ENCODE measurements at places on chromosomes 1 and 21.

- peak; percentile 60 for DNase-seq
Observed at GRCh38 chr1:208242941-208243526, 1.1 kb downstream of the PLXNA2 start.

DNA sequence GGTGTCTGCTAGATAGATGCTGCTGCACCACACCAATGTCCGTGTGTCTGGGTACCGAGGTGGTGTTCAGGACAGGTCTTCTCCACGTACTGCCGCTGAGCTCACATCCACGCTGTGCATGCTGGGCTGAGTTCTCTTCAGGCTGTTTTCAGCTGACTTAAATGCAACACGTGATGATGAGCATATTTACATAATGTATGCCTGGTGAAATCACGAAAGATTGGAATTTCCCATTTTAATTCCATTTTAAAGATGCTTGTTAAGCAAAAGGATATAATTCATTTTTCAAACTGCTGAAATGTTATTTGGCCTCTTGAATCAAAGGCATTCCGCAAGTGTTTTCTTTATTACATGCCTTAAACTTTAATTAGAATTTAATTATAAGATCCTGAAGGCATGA lies 107.9 kb downstream of the FGGY start:
- DNase-seq: no peak

GRCh38 chr1:156238248-156238647 lies 3.7 kb upstream of the BGLAP start:
- DNase-seq: no peak

GRCh38 chr1:221765527-221765926 lies 23.6 kb upstream of the DUSP10 start:
- DNase-seq: no peak

DNA sequence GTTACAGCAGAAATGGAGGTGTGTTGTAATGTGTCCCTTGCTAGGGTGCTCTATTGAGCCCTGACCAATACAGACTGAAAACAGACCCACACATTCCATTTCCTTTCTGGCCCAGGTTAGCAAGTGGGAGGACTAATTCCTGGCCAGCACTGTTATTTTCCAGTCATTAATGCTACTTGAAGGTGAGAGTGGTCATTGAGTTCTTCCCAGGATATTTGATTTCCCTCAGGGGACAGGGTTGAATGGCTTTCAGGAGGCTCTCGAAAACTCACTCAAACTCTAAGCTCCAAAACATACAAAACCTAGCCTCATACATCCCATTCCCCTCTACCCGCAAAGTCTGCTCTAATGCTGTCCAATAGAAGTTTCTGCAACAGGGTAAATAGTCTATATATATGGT lies 6.2 kb downstream of the LRRC52 start:
- DNase-seq: no peak

GRCh38 chr21:38170283-38170682 lies 86.5 kb upstream of the KCNJ15 start:
- no peak for DNase-seq

DNA sequence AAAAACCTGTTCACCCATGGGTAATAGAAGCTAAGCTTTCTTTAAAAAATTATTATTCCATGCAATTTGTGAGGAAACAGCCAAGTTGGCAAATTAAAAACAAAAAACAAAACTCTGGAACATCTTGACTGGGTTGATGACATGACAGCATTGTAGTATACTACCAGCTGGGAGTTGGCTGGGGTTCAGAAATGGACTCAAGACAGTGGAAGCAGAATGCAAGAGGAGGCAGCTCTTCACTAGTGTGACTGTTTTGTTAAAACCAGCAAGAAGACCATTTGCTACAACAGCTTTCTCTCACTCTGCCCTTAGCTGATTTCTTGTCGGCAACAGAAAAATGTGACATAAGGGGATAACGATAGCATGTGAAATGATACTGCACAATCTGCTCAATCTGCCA lies 1298.9 kb upstream of the ADGRL4 start:
- DNase-seq: no peak

- DNase-seq: no peak
Observed at GRCh38 chr1:181969902-181970301, 91.6 kb downstream of the ZNF648 start.

GRCh38 chr1:206786212-206786886 lies 14.1 kb upstream of the IL10 start:
- no peak for DNase-seq

- no peak for DNase-seq
Observed at GRCh38 chr1:41366455-41367287, 5.4 kb downstream of the FOXO6 start.

DNA sequence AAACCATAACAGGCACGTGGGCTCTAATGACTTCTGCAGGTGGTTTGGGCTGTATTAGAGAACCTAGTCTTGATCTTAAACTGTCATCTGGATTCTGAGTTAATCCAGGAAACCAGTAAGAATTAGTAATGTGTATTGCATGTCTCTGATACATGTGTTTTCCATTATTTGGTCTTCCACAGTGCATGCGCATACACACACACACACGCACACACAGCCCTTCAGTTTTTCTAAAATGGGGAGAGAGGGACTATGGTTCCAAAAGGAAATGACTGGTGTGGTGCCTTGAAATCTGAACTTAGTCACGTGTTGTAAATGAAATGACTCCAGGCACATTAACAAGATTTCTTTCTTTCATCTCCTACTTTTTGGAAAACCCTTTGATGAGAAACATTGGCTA lies 67.6 kb downstream of the OLFML2B start:
- DNase-seq: no peak
